ENCODE measurements at places on chromosomes 2 and 18.

DNA sequence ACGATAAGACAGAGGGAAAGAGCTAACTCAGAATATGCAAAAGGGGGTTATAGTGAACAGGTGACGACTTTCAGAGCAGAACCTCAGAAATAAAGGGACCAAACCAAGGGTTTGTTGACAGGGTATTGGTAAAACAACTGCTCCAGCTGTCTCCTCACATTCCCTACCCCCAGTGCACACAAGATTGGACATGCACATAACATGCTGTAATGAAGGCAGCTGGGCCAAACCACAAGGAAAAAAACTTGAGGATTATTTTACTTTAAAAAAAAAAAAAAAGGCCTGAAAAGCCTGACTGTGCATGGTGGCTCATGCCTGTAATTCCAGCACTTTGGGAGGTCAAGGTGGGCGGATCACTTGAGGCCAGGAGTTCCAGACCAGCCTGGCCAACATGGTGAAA is 3.5 kb downstream of the RBM43 start:
- peak; percentile 57 for DNase-seq

DNA sequence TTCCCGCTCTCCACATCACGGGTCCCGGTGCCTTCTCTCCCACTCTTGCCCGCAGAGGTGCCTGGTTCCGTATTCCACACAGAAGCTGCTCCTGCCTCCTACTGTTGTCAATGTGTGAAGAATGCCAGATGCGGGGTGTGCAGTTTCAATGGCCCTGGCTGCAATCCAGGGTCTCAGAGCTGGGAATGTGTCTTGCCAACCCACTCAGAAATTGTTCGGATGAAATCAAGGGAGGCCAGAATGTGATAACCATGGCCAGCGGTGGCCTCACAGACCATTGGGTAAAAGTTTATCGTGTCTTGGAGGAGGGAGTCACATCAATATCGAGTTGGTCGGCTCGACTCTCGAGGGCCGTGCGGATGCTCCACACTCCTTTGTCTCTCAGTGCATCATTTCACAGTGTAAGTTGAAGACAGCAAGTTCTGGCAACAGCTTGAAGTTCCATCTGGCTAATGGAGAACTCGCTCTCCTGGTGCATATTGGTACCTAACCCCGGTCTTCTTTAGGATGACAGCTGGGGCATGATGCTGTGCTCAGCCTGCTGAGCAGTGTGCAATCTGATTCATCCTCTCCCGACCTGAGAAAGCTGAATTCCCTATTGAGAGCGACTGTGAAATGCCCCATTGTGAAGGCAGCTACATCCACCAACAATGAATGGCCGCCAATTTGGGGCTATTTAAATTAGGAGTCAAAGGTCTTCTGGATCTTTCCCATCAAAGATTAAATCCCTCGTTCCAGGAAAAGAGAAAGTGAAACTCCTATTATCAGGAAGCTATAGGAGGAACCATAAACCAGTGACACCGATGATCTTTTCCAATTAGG is 389.0 kb downstream of the SOX11 start:
- DNase-seq: no peak

- DNase-seq: no peak
These were observed 221.4 kb upstream of the FBXO11 start for GRCh38 chr2:48127612-48128191.

DNA sequence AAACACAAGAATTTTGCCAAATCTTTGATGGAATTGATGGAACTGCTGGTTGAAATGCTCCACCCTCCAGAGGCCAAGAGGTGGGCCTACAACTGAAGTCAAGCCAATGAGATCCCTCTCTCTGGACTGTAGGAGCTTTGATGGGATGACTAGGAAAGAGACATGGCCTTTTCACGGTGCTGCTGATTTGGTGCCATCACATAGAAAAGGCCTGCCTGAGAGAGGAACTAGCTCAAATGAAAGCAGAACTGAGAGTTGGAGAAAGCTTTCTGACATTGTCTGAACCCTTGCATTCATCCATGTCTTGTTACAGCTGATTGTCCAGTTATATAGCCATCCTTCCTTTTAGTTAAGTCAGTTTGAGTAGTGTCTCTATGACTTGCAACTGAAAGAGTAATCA is 283.8 kb upstream of the LYPD1 start:
- DNase-seq: no peak

DNA sequence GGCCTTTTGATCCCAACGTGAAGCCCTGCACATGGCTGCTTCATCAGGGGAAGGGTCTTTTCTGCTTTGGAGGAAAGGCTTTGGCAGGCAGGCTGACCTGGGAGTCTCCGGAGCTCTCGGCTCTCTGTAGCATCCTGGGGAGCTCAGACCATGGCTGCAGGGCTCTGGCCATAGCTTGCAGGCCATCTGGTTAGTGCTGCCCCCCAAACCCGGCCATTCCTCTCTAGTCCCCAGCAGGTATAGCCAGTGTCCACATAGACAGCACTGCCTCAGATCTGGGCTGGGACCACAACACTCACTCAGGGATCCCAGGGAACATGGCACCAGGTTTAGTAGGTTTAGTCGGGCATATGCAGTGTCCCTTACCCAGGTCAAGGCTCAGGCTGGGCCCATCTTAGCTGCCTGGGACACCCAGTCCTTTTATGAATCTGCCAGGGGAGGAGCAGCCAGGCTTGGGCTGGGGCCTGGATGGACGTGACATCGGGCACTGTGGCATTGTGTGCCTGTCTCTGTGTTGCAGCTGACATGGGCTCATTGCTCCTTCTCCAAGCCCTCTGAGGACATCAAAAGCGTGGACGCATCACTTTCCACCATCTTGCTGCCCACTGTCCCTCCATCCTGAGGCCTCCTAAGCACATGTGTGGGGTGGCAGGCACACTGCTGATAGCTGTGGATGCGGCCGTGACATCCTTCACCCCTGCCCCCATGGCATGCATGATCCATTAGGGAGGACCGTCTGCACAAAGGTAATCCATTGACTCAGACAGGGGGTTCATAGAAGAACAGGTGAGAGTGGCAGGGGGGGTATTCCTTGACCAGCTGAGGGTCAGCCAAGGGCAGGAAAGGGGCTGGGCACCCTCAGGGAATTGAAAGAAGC is 19.2 kb upstream of the GPR35 start:
- no peak for DNase-seq

GRCh38 chr2:29155578-29155977 is 40.4 kb downstream of the CLIP4 start:
- no peak for DNase-seq

DNA sequence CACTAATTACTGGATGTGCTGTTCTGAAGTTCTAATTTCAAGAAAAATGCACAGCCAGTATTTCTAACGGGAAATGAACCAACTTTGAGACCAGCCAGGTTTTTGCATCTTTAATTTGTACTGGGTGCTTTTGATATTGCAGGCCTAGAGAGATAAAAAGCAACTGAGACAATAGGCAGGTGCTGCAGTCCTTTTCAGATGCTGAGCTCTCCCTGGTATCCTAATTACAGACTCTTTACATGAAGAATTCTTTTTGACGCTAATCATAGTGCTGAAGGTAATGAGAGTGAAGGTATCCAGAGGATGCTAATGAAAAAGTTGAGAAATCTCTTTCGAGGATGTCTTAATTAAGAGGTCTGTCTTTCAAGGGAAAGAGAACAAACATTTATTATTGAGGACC is 85.1 kb downstream of the SERPINB8 start:
- no peak for DNase-seq

All from MCF 10A (cell line).